ENCODE measurements at places on chromosomes 5 and 9. TPM values are rescaled to one million over a fixed set of nuclear protein-coding genes. Genes with fewer than 3 reads are reported as not detected.

DBH gene
- under 0.01 TPM for total RNA-seq

TLE1 gene
- total RNA-seq = 36.6 TPM

PCDHGA12 gene
- 3.9 TPM for total RNA-seq

MUSK gene
- total RNA-seq = 1.1 TPM

TMEM171 gene
- 0.49 TPM for total RNA-seq

GDF9 gene
- total RNA-seq = 0.30 TPM

INSYN2B gene
- 0.10 TPM for total RNA-seq

All from skin of body (tissue), 3 donors.